ENCODE measurements at places on chromosomes 7 and 10.

GRCh38 chr7:68245688-68246087, 1249.1 kb downstream of the TYW1 start:
- DNase-seq = no peak

DNA sequence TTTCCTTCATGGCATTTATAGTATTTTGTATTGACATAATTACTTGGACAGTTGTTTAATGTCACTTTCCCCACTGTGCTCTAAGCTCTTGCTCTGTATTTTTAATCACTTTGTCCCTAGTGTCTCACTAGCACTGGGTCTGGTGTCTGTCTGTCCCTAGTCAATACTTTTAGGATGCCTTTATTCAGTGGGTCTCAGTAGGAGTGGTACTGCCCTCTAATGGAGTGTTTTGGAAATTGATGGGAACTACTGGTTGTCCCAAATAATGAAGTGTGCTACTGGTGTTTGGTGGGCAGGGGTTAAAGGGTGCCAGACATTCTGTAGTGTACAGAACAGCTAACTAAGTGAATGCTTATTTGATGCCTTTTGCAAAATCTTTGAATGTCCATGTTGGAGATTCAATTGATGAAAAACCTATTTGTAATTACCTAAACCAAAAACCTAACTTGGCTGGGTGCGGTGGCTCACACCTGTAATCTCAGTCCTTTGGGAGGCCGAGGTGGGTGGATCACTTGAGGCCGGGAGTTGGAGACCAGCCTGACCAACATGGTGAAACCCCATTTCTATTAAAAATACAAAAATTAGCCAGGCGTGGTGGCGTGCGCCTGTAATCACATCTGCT, 33.3 kb downstream of the CDK14 start:
- DNase-seq = no peak

DNA sequence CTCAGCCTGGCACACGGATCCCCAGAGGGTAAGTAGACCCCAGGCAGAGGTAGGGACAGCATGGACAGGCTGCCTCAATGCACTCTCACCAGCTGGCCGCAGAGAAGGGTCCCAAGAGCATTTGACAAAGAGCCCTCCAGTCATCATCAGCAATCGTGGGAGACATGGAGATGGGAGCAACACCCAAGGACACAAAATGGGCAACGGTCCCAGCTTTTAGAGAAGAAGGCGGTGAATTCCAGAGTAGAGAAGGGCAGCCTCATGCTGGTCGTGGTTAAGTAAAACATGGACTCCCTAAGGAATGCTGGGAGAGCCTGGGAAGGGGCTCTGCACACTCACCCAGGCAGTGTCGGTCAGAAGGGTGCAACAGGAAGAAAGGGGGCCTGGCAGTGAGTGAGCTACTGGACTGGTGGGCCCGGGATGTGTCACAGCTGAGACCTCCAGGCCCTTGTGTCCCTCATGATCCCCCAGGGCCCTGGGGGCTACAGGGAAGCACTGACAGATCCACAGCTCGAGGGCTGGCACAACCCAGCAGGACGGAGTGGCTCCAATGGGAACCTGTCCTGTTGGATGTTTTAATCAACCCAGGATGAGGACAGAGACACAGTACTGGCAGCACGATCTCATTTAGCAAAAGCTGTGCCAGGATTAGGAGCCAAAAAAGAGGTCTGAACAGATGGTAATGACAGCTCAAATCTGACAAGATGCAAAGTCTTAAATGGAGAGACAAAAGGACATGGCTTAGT, 147.1 kb downstream of the NEURL1 start:
- DNase-seq = peak; percentile 79

GRCh38 chr7:80871228-80871627, 47.6 kb downstream of the SEMA3C start:
- no peak for DNase-seq

GRCh38 chr10:94076325-94076841, 82.7 kb downstream of the PLCE1 start:
- DNase-seq = no peak

DNA sequence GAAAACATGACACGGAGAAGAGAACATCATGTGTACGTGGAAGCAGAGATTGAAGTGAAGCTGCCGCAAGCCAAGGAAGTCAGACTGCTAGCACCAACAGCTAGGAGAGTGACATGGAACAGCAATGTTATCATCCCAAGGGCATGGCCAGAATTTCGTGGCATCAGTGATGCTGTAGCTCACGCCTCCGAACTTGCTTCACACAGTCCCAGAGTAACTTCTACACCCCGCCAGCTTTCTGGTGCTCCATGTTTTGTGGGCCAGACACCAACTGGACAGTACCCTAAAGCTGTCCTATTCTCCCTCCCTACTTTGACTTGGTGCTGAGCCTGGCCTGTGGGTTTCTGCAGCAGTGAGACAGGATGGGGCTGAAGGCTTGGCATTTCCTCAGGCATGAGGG, 33.0 kb upstream of the EMX2 start:
- no peak for DNase-seq

DNA sequence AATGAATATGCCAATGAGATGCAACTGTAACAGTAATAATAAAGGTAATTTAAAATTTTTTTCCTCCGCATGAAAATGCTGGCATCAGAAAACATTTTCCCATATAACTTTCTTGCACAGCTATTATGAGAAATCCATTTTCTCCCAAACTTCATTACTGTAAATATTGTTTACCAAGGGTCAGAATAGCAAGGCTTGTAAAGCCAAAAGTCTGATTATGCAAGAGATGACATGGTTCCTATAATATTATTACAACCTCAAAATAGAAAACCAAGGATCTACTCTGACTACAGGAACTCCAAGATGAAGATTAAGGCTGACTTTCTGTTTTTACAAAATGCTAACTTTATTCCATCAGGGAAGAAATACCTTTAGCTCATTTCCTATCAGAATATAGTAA, 162.7 kb upstream of the CDK1 start:
- DNase-seq = no peak

GRCh38 chr7:101207459-101207858, 6.6 kb upstream of the MOGAT3 start:
- no peak for DNase-seq

- DNase-seq = no peak
These were observed 139.9 kb upstream of the ZNF438 start for GRCh38 chr10:31171402-31172083.

GRCh38 chr7:25149836-25150235, 24.8 kb upstream of the CYCS start:
- DNase-seq = no peak

- DNase-seq = no peak
These were observed 6.6 kb downstream of the GPR141 start for GRCh38 chr7:37690206-37690605.

Data from dorsolateral prefrontal cortex (tissue), 122 donors.